T-cell (primary cell): ENCODE measurements at places on chromosomes 7 and 10. TPM values are rescaled to one million over a fixed set of nuclear protein-coding genes. Genes with fewer than 3 reads are reported as not detected.

The MSS51 gene
- 3.8 TPM for total RNA-seq

The EVX1 gene
- total RNA-seq, result not detected

The SEC61G gene
- total RNA-seq, result 42.7 TPM

The CLEC5A gene
- total RNA-seq, result not detected

The LRRC17 gene
- total RNA-seq, result 0.36 TPM

The TMEM213 gene
- not detected for total RNA-seq

The TAS2R3 gene
- total RNA-seq, result 4.2 TPM

The BHLHA15 gene
- total RNA-seq, result not detected

The MBL2 gene
- not detected for total RNA-seq

The PNLIPRP1 gene
- 1.4 TPM for total RNA-seq

The RGS10 gene
- total RNA-seq, result 155 TPM

The MACC1 gene
- total RNA-seq, result 0.41 TPM

The PRR15 gene
- not detected for total RNA-seq

The LIPM gene
- total RNA-seq, result not detected

The ITGA8 gene
- not detected for total RNA-seq

The ELAPOR2 gene
- 10.8 TPM for total RNA-seq

The LRGUK gene
- total RNA-seq, result 0.09 TPM

The SPAM1 gene
- total RNA-seq, result not detected

The SLC29A4 gene
- total RNA-seq, result 0.49 TPM

The TMEM254 gene
- 9.6 TPM for total RNA-seq

The AFAP1L2 gene
- total RNA-seq, result 3.8 TPM

The OIT3 gene
- total RNA-seq, result not detected

The MUC3A gene
- not detected for total RNA-seq

The SLC18A2 gene
- total RNA-seq, result 1.6 TPM

The AGAP6 gene
- total RNA-seq, result 14.6 TPM

The RPEL1 gene
- total RNA-seq, result not detected

The SEMA3A gene
- total RNA-seq, result 0.53 TPM

The KLF14 gene
- not detected for total RNA-seq

The VPS26A gene
- 35.8 TPM for total RNA-seq

The GIMAP6 gene
- 55.0 TPM for total RNA-seq

The NPTX2 gene
- 0.18 TPM for total RNA-seq

The TTYH3 gene
- total RNA-seq, result 17.7 TPM

The FHIP2A gene
- total RNA-seq, result 27.0 TPM

The IQCE gene
- total RNA-seq, result 8.0 TPM

The SKIDA1 gene
- total RNA-seq, result 0.30 TPM

The NPY4R2 gene
- total RNA-seq, result not detected

The IL6 gene
- not detected for total RNA-seq

The SLC18A3 gene
- not detected for total RNA-seq

The RTKN2 gene
- 10.7 TPM for total RNA-seq

The LRIT2 gene
- total RNA-seq, result not detected

The MRPS33 gene
- total RNA-seq, result 45.5 TPM

The BAMBI gene
- 2.1 TPM for total RNA-seq

The ADD3 gene
- total RNA-seq, result 296 TPM

The IL15RA gene
- 18.2 TPM for total RNA-seq

The TYW1 gene
- 22.4 TPM for total RNA-seq

The C10orf67 gene
- total RNA-seq, result not detected

The R3HCC1L gene
- total RNA-seq, result 23.1 TPM

The LIPN gene
- total RNA-seq, result not detected

The LLCFC1 gene
- total RNA-seq, result not detected

The LIPK gene
- not detected for total RNA-seq

The OR13A1 gene
- total RNA-seq, result 0.26 TPM

The ADAM22 gene
- total RNA-seq, result 5.6 TPM

The THSD7A gene
- total RNA-seq, result not detected

The SCIN gene
- total RNA-seq, result not detected
